ENCODE measurements at places on chromosomes 13 and 19.

DNA sequence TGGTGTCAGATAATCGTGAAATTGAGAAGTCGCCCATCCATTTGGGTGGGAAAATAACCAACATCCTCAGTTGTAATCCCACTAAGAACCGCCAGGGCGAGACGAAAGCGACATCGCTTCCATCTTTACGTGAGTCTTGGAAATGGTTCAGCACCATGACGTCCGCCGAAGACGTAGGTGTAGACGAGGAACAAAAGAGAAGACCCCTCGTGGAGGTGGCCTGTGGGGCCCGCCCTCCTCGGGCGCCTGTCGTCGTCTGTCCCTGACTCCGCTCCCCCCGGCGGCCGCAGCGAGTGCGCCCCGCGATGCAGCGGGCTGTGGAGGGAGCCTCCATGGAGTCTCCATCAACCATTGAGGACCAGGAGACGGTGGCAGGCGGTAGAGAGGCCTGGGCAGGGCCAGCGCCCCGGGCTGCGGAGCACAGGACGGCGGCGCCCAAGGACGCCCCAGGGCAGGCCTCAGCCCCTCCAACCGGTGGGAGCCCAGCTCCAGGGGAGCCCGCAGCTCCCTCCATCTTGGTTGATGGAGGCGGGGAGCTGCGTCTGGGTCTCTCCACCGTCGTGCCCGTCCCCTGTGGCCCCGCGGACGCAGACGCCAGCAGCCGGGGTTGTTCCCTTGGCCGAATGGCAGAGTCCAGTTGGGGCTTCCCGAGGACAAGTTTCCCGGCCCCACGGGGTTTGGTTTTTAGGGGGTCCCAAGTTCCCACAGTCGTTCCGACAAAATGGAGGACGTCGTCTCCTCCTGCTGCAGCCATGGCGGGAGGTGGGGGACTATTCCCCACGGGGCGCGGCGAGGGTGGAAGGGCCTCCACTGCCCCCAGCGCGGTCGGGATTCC is 990 bp upstream of the ZMYM2 start:
- DNase-seq, result peak; percentile 94

- DNase-seq, result no peak
These were observed 11.1 kb downstream of the ZNF91 start for GRCh38 chr19:23384166-23384565.

DNA sequence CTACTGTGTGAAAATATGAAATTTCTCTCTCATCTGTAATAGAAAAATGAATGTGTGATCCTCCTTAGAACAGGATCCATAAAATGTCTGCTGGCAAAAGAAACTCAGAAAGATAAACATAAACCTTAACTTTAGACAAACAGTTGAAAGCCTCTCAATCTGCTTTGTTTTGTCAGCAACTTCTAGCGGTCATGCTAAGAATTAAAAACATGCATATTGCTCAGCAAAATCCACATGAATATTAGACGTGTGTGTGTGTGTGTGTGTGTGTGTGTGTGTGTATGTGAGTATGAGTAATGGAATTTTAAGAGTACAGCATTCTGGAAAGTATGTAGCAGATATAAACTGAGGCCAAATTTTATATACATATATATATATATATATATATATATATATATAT is 1779.2 kb upstream of the MIR17HG start:
- no peak for DNase-seq

DNA sequence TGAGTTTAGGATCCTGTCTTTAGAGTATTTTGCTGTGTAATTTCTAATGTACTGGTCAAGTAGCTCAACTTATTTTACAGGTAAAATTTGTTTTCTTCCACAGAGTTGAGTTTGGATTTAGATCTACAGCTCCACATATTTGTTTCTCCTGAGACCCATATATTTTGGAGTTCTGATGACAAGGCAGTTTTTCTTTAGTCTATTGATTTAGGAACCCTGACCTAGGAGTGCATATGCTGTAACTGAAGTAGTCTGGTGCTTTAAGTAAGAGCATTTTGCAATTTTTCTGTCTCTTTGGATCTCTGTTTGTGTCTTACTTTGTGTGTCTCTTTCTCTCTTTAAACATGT is 19.5 kb upstream of the SPRY2 start:
- DNase-seq, result no peak

- DNase-seq, result no peak
These were observed 241.6 kb upstream of the MAB21L1 start for GRCh38 chr13:35718084-35718483.

GRCh38 chr19:38079926-38080380 is 144.1 kb downstream of the DPF1 start:
- no peak for DNase-seq

- DNase-seq, result no peak
These were observed 149.6 kb downstream of the IRS2 start for GRCh38 chr13:109636736-109637135.

DNA sequence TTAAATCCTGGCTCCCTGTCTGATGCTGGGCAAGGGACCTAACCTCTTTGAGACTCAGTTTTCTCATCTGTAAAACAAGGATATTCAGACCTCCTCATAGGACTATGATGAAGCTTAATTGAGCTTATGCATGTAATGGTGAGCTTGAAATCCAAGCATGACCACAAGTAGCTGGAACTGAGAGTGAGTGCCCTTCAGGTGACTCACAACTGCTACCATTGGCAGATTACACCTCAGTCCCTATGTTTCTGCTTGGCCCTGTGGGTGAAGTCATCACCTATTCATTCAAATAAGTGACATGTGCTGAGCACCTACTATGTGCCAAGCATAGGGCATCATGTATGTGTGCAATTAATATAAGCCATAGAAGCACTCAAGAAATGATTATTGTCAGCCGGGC is 25.7 kb downstream of the NOVA2 start:
- no peak for DNase-seq

GRCh38 chr13:46648166-46648607 is 95.2 kb downstream of the LRCH1 start:
- no peak for DNase-seq

GRCh38 chr19:30322641-30323320 is 49.4 kb upstream of the ZNF536 start:
- no peak for DNase-seq

- no peak for DNase-seq
These were observed 36.4 kb upstream of the UBAC2 start for GRCh38 chr13:99164226-99164625.

DNA sequence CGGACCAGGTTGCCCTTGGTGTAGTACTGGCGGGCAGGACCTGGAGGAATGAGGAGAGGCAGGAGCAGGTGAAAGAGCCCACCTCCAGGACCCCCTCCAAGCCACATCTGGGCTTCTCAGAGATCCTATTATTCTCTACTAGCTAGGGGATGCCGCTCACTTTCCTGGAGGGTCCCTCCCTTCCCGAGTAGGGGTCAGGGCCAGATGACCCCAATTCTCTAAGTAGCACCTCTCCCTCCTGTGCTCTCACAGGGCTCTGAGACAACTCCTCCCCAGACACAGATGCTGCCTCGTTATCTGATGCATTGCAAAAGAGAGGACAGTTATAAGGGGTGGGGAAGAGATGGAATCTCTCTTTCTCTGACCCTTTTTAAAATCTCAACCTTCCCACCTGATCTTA is 22.9 kb downstream of the GP6 start:
- no peak for DNase-seq

DNA sequence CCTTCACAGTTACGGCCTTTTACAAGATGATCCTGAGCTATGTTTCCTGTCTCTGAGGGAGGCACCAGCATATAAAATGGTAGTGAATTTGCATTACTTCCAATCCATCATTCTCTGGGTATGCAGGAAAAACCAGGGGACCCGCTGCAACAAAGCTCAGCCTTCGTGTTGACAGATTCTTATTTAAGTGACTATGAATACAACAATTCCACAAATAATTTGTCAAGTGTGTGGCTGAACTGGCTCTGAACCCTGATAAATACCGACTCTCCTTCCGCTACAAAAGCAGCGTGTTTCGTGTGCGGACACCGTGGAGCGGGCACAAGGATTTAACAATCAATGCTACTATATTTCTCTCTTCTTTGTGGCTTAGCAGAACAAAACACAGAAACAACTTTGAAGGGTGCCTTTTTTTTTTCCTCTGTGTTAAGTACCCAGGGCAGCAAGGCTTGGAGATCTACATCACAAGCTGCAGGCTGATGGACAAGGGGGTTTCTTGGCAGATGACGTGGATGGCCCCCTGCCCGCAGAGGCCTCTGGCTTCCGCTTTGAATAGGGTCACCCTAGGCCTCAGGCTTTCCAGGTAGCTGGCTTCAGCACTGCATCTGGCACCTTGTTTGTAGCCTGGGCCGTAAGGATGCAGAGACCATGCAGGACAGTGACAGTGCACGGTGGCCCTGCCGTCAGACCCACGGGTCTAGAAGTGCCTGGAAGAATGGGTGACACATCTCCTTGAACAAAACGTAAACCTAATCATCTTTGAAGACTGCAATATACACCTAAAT is 280.5 kb upstream of the TSHZ3 start:
- no peak for DNase-seq

- no peak for DNase-seq
These were observed 20.3 kb upstream of the TPTE2 start for GRCh38 chr13:19581675-19582074.

GRCh38 chr19:10352764-10353671 is 13.6 kb upstream of the ICAM3 start:
- DNase-seq, result no peak

GRCh38 chr13:96783511-96783910 is 210.8 kb downstream of the OXGR1 start:
- no peak for DNase-seq

DNA sequence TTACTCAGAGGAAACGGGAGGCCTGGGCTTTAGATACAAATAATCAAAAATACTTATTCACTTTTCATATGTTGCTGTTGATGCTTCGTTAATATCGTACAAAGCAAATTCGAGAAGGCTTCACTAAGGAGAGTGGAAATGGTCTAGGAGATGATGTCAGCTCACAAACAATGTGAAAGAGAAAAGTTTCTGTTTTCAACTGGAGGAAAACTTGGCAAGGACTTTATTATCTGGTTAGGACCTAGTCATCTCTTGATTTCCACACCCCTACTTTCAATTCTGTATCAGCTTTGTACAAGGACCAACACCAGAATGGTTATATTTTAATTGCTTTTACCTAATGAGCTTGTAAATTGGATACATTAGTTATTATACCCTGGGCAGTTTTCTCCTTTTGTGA is 88.0 kb downstream of the SLC10A2 start:
- no peak for DNase-seq
